ENCODE measurements at places on chromosomes 2 and 18. TPM values are rescaled to one million over a fixed set of nuclear protein-coding genes. Genes with fewer than 3 reads are reported as not detected.

ERMN gene
- not detected for total RNA-seq

EFR3B gene
- total RNA-seq, result 0.47 TPM

CCDC178 gene
- total RNA-seq, result not detected

SKA1 gene
- total RNA-seq, result 1.9 TPM

GKN2 gene
- total RNA-seq, result not detected

FEV gene
- total RNA-seq, result not detected

STAT4 gene
- 0.47 TPM for total RNA-seq

KHK gene
- 0.12 TPM for total RNA-seq

LRRC30 gene
- not detected for total RNA-seq

MC4R gene
- not detected for total RNA-seq

RAD51AP2 gene
- total RNA-seq, result not detected

KATNAL2 gene
- total RNA-seq, result 10.8 TPM

FAM228A gene
- 0.58 TPM for total RNA-seq

UGT1A7 gene
- total RNA-seq, result not detected

HOXD3 gene
- total RNA-seq, result 0.82 TPM

AQP4 gene
- total RNA-seq, result not detected

FLACC1 gene
- total RNA-seq, result not detected

BIN1 gene
- total RNA-seq, result 119 TPM

FAM110C gene
- total RNA-seq, result 0.82 TPM

ASB18 gene
- not detected for total RNA-seq
